ENCODE measurements at places on chromosomes 3 and 15.

DNA sequence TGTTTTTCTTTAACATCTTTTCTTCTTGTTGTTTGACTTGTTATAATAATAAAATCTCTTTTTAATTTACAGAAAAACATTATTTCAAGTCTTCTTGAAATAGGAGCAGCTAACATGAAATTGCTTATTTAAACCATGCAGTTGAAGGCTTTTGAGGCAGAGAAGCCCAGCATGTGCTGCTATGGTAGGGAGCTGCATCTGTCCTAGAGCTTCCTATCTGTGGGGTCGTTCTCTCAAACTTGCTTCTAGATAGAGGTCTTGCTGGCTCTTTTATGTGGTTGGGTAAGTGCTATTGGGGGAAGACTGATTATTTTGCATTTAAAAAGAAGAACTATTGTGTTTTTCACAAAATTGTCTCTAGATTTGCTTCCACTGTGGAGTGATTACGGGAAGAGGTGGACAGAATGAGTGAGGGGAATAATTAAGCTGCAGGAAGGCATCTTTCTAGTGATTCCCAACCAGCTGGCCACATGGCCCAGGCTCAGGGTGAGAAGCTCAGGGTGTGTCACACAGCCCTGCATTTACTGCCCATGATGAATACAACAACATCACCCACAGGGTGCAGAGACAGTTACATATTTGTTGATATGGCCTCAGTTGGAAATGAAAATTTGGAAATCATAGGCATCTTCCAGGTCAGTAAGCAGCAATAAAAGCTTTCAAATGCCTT, 98.7 kb downstream of the CHST2 start:
- no peak for DNase-seq

DNA sequence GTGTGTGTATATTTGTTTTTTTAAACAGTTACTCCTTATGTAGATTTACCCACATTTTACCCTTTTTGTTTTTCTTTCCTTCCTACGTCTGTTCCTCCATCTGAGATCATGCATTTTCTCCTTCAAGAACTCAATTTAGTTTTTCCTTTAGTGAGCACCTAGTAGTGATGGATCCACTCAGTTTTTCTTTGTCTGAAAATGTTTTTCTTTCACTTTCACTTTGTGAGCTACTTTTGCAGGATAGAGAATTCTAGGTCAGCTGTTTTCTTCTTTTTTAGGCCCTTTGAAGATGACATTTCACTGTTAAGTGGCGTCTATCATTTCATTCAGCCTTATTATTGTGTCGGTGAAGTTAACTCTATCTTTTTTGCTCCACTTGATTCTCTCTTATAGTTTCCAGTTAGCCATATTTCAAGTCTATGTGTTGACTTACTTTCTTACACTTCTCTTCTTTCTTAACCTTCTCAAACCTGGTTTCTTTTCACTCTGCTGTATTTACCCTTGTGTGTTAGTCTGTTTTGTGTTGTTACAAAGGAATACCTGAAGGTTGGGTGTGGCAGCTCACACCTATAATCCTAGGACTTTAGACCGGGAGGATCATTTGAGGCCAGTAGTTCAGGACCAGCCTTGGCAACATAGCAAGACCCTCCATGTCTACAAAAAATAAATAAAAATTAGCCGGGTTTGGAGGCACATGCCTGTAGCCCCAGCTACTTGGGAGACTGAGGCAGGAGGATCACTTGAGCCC, 55.8 kb downstream of the PRKCI start:
- no peak for DNase-seq

DNA sequence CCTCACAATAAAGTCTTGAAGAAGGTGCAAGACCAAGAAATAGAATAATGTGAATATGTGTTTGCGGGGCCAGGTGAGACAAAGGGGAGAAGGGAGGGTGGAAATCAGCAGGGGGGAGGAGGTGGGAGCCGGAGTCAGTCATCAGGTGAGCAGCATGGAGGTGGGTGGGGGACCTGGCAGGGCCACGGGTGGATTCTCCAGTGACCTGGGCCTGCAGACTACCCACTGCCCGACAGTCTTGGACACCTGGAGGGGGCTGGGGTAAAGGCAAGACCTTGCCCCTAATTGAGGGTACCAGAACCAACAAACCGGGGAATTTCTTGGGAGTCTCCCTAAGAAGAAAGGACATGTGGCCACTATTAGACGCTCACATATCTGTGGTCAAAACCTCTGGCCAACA, 95.8 kb downstream of the CHSY1 start:
- DNase-seq = no peak

GRCh38 chr3:172100482-172100881, 61.1 kb downstream of the FNDC3B start:
- no peak for DNase-seq

DNA sequence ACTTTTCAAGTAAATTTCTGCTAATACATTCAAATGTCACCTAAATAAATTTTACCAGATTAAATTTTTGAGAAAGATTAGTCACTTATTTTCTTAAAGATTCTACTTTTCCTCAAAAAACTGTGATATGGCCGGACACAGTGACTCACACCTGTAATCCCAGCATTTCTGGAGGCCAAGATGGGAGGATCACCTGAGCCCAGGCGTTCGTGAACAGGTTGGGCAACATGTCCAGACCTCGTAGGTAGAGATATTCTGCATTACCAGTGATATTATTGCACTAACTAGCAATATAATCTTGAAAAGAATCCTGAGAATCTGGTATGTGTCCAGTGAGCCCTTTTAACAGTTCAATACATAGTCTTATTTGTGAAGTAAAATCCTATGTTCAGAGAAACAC, 61.7 kb downstream of the CBLB start:
- DNase-seq = no peak

- DNase-seq = no peak
Observed at GRCh38 chr15:26433818-26434217, 339.0 kb downstream of the GABRB3 start.

GRCh38 chr15:63261311-63261710, 16.1 kb upstream of the APH1B start:
- no peak for DNase-seq

GRCh38 chr3:9151240-9151639, 98.2 kb downstream of the SRGAP3 start:
- no peak for DNase-seq

GRCh38 chr3:105367406-105368213, 901 bp downstream of the ALCAM start:
- peak; percentile 87 for DNase-seq

GRCh38 chr3:29412110-29412509, 131.2 kb downstream of the RBMS3 start:
- DNase-seq = no peak

DNA sequence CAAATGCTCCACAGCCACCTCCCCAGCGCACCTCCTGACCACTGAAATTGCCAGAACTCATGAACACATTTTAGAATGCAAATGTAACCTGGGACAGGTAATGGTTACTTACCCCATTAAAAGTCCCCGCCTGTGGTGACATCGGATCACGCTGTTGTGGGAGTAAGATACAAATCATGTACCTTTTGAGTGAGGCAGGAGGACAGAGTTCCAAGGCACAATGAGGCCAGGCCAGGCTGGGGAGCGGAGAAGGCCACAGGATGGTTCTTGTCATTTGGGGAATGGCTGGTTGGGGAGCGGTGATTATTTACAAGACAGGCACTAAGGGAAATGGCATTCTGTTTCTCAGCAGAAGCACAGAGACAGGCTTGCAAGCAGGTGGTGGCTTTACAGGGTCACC, 490.0 kb downstream of the EDEM1 start:
- DNase-seq = no peak

- no peak for DNase-seq
Observed at GRCh38 chr3:9800529-9800928, 7.6 kb downstream of the ARPC4 start.

GRCh38 chr3:42612928-42613327, 12.4 kb downstream of the NKTR start:
- DNase-seq = no peak

- peak; percentile 63 for DNase-seq
Observed at GRCh38 chr15:90184786-90185704, 16.1 kb upstream of the SEMA4B start.

DNA sequence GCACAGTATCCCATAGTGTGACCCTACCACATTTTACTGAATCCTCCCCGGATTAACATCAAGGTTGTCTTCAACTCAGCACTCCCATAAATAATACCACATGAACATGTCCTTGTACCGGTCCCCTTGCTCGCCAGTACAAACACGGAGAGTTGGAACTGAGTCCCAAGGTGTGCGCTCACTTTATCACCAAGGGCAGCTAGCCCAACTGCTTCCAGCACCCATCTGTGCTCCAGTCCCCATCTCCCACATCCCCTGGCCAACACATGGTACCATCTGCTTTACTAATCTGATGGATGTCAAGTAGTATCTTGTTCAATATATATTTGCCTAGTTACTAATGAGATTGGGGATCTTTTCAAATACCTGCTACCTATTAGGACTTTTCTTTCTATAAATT, 64.7 kb downstream of the ISG20 start:
- DNase-seq = no peak

DNA sequence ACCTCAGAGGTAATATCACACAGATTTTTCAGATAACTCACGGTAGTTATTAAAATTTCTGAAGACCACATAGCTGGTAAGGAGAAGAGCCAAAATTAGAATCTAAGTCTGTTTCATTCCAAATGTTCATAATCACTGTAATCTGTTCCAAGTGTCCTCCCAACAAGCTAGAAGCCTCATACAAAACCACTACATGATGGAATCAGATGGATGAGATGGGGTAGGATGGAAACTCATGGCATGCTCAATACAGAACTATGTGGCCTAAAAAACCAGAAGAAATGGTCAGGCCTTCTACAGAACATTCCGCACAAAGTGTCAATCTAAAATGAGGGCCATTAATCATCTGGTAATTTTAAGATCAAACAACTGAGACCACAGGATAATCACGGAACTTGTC, 91.8 kb downstream of the THBS1 start:
- DNase-seq = no peak

DNA sequence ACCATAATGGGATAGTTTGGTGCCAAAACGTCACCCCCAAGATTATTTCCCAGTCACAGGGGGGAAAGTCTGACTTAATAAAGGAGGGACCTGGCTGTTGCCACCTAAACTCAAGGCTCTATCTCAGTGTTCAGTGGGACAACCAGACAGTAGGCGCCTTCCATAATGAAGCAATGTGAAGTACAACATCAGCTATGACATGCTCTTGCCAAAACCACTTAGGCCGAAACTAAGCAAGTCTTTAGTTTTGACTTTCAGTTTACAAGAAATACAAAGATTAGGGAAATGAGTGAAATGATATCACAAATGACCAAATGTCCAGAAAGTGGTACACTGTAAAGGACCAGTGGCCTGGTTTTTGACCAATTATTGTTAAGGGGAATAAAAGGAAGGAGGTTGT, 32.9 kb downstream of the SOX14 start:
- DNase-seq = no peak

DNA sequence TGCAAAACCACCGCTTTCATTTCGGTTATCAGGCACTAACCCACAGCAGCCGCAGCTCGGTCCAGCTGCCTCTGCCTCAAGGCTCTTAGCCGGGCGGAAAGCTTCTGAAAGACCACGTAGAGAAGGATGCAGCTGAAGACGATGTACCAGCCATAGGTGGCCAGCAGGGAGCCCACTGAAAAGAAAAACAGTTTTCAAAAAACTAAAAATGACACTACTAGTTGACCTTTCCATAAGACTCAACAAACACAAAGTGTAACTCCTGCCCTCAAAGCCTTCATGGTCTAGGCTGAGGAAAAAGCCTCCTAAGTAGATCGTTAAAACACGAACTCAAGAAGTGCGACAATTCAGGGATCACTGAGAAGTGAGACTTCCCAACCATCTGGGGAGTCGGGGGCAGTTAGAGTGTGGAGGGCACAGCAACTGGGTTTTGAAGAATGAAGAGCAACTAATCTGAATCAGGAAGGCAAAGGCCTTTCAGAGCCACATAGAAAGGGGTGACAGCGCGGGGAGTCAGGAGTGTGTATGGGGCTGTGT, 716 bp downstream of the SELENOS start:
- peak; percentile 33 for DNase-seq

GRCh38 chr15:40452296-40453090, 11.7 kb downstream of the BAHD1 start:
- no peak for DNase-seq

DNA sequence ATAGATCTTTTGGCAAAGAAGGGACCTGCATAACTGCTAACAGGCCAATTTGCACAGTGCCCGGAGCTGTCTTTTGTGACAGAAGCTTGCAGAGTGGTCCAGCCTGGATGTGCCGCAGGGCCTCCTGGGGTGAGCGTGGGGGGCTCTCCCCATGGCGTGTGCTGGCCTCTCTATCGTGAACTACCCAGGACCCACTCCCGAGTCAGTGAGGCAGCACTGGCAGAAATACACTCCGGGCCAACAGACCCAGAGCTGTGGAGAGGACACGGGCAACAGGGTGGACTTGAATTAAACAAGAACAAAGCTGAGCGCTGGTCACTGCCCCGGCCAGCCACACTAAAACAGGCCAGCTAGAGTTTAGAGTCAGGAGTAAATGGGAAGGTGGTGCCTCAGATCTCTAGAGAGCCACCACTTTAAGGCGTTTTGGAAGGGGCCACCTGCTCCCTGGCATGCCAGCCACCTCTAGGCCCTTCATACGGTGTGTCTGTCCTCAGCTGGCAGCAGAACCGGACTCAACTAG, 152.1 kb downstream of the KLF13 start:
- DNase-seq = no peak

- no peak for DNase-seq
Observed at GRCh38 chr3:187639927-187640568, 30.1 kb downstream of the SST start.

- no peak for DNase-seq
Observed at GRCh38 chr3:3170998-3171397, 8.5 kb downstream of the CRBN start.

DNA sequence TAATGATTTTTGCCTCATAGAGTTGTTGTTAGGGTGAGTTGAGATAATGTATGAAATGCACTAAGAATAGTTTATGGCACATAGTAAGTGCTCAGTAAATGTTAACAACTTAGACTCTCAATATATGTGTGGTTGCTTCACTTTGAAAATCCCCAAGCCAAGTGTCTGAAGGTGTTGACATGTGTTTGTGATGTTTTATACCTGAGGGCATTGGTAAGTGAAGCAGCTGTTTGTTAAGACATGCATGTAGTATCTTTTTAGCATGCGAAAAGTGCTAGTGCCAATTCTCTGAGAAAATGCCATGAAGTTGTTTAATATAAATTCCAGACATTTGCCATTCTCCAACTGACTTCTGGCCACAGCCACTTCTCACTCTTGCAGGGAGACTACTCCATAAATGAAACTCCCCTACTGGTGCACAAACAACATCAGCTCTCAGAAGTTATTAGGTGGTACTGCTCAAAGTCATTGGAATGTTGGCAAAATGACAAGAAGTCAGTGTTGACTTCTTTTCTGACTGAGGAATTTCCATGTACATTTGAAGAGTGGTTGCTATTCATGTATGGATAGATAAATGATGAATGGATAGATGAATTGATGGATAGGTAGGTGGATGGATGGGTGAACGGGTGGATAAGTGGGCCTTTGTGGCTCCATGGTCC, 103.6 kb upstream of the NUDT16 start:
- DNase-seq = no peak

GRCh38 chr15:80636675-80637074, 58.4 kb upstream of the ABHD17C start:
- DNase-seq = no peak

DNA sequence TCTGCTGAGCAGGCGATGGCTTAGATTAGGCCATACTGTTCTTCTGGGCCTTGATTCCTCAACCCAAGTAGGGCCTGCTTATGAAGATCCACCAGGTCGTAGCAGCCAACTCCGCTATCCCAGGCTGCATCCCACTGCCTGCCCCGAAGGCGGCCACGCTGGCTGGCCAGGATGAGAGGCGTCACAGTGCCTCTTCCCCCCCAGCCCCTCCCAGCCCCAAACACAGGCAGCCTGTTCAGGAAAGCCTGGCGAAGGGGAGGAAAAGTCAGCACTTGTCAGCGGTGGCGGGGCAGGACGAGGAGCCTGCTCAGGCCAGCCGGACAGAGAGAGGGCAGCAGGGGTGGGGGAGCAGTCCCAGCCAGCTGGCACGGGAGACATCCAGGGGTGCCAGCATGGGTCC, 11.2 kb downstream of the PTH1R start:
- DNase-seq = no peak
